ENCODE measurements at places on chromosomes 6 and 20.

GRCh38 chr6:82246802-82247504, 591 bp downstream of the IBTK start:
- peak; percentile 91 for DNase-seq

- no peak for DNase-seq
Measured at GRCh38 chr6:79426625-79427278, 110.5 kb downstream of the LCA5 start.

DNA sequence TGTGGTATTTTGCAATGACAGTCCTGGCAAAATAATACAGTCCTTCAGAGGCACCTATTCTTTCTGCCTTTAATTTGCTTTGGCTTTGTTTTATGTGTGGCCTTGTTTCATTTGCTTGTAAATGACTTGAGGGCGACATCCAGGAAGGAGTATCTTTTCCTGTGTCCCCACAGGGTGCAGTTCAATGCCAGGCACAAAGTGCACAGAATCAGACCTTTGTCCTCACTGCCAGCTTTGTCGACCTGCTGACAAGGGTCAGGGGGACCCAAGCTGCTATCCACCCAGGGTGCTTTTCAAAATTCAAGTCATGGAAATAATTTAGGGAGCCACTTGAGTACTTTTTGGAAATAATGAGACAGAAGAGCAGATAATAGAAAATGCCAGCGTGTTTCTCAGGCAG, 37.0 kb upstream of the CDKN1A start:
- no peak for DNase-seq

- DNase-seq, result no peak
Measured at GRCh38 chr6:39908838-39909583, 25.3 kb downstream of the MOCS1 start.

- peak; percentile 39 for DNase-seq
Measured at GRCh38 chr20:53872561-53873229, 197.7 kb downstream of the BCAS1 start.

DNA sequence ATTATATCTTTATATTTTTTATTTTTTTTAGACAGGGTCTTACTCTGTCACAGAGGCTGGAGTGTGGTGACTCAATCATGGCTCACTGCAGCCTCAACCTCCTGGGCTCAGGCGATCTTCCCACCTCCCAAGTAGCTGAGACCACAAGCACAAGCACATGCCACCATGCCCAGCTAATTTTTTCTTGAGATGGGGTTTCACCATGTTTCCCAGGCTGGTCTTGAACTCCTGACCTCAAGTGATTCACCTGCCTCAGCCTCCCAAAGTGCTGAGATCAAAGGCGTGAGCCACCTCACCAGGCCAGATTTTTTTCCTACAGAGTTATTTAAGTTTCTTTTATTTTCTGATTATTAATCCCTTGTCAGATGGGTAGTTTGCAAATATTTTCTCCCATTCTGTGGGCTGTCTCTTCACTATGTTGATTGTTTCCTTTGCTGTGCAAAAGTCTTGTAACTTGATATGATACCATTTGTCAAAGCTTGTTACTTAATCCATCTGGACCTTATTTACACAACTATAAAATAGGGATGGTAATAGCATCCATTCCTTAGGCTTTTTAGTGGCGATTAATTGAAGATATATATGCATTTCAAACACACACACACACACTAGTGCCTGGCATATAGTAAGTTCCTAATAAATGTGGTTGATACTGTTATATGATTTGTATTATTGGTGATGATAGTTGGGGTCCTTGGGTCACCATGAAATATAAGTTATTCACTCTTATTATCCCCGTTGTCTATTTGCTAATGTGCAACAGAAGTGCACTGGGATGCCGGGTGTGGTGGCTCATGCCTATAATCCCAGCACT, 187.1 kb downstream of the BCAS1 start:
- no peak for DNase-seq

DNA sequence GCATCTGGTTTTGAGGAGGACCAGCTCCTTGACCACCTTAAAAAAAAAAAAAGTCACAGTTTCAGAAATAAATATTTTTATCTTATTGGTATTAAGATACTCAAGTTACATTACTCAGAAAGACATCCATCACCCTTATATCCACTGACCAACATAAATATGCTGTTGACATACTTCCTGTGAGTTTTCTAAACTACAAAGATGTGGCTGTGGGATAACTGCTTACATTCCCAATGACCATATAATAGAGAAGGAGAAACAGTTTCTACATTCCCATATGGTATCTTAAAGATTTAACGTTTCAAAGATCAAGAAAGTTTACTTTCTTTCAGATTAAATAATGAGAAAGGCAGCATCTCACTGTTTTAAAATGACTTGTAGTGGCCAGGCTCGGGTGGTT, 46.3 kb downstream of the TP53INP2 start:
- no peak for DNase-seq

All from eye (tissue), 1 donor.